ENCODE measurements at places on chromosomes 16 and 17.

DNA sequence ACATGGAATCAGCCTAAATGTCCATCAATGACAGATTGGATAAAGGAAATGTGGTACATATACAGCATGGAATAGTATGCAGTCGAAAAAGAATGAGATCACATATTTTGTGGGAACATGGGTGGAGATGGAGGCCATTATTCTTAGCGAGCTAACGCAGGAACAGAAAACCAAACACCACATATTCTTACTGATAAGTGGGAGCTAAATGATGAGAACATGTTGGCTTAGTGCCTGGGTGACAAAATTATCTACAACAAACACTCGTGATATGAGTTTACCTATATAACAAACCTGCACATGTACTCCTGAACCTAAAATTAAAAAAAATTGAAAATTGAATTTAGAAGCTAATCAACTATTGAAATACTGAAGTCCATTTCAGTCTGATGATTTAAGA is 6.1 kb downstream of the ANKS4B start:
- no peak for DNase-seq

DNA sequence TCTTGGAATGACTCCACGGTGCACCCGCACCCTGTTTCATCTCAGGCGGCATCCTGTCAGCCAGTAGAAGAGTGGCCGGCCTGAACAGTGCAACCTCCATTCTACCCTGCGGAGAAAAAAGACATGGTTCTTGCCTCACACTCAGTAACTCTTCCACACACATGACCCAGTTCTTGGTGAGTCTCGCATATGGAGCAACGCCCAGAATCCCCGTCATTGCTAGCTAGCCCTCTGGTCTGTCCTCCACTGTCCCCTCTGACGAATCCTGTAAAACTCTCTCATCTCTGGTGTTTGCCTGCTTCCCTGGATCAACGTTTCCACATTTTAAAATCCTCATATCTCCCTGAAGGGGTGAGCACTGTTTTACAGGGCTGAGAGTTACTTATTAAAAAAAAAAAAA is 4.2 kb upstream of the RDM1 start:
- DNase-seq: no peak

- no peak for DNase-seq
These were observed 80.8 kb upstream of the CCL1 start for GRCh38 chr17:34443619-34444469.

DNA sequence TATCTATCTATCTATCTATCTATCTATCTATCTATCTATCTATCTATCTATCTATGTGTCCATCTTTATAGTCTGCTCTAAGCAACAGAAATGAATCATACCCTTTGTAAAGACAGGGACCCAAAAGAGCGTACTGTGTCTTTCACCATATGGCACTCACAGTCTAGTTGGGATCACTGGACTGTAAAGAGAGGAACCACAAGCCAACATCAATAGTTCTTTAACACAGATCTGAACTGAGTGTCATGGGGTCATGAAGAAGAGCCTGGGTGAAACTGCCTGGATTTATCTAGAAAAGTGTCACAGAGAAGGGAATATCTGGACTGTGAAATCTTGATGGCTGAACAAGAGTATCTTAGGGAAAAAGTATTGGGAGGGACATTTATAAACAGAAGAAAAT is 619.1 kb upstream of the SOX9 start:
- no peak for DNase-seq

DNA sequence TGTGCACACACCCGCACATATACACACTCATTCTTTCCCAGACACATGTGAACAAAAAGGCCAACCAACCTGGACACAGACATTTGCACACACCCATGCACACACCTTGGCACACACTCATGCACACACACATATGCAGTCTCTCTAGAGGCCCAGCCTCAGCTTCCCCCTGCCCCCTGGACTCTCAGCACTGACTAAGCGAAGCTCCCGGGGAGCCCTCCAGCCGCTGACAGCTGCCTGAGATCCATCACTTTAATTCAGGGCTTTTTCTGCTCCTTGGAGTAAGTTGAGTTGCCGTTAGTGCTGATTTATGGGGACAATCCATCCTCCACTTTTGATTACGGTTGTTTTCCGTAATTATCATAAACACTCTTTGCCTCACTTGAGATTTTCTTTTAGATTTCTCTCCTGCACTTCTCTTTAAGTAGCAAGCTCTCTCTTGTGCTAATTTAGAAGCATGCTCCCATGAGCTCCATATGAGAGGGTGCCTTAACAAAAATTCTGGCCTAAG is 158.6 kb upstream of the CDC42EP4 start:
- DNase-seq: peak; percentile 3

GRCh38 chr17:29042026-29042678 is 789 bp upstream of the PIPOX start:
- DNase-seq: no peak

- DNase-seq: peak; percentile 28
These were observed 18.2 kb downstream of the HEATR6 start for GRCh38 chr17:60060474-60060873.

DNA sequence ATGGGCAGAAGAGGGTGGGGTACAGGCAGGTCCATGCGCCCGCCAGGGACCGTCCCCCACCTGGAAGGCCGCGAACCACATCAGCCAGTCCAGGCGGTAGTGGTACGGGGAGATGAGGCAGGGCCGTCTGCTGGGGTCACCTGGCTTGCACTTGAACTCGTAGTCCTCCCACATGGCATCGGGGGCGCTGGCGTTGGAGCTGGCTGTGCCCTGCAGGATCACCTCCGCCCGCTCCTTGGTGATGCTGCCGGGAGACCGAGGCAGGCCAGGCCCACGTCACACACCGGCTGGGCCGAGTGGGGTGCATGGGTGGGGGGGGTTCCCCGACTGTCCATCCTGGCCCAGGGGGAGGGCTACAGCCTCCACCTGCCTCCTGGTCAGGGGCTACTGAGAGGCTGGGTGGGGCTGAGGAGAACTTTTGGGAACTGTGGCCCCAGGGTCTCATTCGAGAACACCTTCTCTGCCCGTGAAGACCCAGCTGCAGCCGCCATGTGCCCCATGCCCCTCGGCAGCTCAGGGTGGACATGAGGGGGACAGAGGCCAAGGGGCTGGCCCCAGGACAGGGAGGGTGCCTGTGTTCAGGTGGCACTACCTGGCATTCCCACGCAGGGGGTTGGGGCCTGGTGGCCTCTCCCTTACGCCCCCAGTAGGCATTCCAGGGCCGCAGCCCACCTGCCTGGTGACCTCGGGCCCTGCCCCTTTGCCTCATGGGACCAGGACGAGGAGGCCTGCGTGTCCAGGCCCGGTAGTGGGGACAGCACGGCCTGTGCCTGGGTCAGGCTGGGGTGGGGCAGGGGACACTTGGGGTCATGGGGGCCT is 69.5 kb upstream of the GNG13 start:
- no peak for DNase-seq

DNA sequence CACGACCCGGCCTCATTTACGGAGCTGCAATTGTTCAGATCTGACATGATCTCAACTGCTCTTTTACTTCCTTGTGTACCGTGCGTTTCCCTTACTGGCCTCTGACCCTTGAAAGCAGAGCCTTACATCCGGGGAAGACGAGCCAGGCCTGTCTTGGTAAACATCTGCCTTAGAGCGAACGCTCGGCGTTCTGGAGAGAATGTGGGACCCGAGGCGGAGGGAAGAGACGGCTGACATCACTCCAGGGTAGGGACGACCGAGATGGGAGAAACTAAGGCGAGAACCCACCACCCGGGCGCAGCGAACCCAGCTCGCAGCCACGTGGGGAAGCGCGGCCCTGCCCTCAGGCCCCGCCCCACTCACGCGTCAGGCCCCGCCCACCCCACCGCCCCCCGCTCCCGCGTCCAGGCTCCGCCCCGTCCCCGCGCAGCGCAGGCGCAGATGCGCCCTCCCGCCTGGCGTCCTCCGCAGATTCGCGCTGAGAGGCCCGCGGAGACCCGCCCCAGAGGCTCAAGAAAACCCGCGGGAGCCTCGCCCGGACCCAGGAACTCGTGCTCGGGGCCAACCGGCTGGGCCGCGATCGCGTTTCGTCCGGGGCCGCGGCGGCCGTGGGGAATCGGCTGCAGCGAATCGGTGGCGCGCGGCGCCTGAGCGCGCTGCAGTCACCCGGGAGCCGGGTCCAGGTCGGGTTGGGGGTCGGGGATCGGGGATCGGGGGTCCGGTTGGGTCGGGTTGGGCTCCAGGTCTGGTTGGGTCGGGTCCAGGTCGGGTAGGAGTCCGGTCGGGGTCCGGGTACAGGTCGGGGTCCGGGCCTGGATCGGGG is at the start of gene TELO2:
TSS of gene TELO2 (plus strand) at position 438 of the 823 bp plus-strand sequence. CDS start 922 bp downstream, outside the sequence.
- peak; percentile 71 for DNase-seq

DNA sequence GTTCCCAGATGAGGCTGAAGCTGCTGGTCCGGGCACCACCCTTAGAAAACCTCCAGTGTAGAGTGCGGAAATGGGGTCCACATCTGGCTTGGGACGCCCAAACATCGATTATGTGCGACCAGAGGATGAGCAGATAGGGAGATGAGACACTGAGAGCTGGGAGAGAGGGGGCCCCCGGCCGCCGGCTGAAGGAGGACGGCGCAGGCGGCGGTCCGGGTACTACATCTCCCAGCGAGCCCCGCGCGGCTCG is 182 bp upstream of the SPECC1 start:
- no peak for DNase-seq

- DNase-seq: no peak
These were observed 3.4 kb downstream of the SOX8 start for GRCh38 chr16:984736-985636.

DNA sequence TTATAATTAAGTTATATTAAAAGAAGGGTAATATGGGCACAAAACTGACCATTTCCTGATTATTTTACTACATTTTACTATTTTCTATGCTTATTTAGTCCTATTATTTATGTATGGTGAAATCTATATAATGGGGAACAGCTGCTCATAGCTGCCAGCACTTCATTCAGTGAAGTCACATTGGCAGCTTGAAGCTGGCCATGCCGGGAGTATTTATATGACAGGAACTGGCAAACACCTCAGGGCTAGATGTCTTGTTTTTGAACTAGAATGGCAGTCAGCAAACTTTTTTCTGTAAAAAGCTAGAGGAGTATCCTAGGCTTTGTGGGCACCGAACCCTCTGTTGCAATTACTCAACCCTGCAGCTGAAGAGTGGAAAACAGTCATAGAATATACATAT is 104.1 kb downstream of the CDH13 start:
- DNase-seq: no peak

DNA sequence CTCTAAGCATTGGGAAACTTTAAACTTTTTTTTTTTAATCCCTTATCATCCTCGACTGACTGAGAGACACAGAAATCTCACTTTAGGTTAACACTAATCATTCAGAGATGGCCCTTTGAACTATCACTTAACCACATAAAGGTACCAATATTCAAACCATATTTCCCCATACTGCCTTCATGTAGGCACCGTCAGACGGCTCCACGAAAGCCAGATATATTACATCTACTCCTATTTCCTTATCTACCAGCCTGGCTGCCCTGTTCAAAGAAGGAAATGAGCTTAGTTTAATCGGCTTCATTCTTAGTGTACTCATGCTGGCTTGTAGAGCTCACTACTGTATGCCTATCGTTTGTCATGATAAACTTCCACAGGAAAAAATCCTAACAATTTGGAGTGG is 270.9 kb downstream of the CEP112 start:
- no peak for DNase-seq

GRCh38 chr16:68479271-68479670 is 31.0 kb upstream of the SMPD3 start:
- no peak for DNase-seq

DNA sequence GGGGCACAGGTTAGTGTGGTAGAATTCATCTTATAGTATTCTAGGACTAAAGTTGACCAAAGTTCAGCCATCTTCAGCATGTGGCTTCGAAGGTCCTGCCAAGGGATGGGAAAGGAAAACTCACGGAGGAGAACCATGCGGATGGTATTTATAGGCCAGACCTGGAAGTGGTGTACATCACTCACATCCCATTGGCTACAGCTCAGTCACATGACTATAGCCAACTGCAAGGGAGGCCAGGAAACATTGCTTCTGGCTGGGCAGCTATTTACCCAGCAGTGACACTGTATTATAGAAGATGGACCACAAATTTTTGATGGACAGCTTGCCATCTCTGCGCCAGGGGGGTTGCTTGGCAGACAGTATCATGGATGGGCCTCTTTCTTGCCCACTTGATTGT is 35.7 kb upstream of the COQ7 start:
- no peak for DNase-seq

Data from fibroblast of upper back skin (primary cell).